Bronchial smooth muscle cell (primary cell): ENCODE measurements at places on chromosomes 11 and 22. TPM values are rescaled to one million over a fixed set of nuclear protein-coding genes. Genes with fewer than 3 reads are reported as not detected.

Gene OR2AT4
- not detected in 2 replicates for total RNA-seq

Gene MUC2
- not detected in 2 replicates for total RNA-seq

Gene MMP3
- total RNA-seq = 0.52 and 19.1 TPM in 2 replicates

Gene GRM5
- total RNA-seq = under 0.01 TPM in 1 of 2 replicates, not detected in the other

Gene STK33
- 0.94 and 1.4 TPM in 2 replicates for total RNA-seq

Gene RASSF10
- 0.09 TPM in 1 of 2 replicates, not detected in the other for total RNA-seq

Gene TH
- not detected in 2 replicates for total RNA-seq

Gene ACAT1
- 145 and 173 TPM in 2 replicates for total RNA-seq

Gene EXPH5
- 1.5 and 2.4 TPM in 2 replicates for total RNA-seq

Gene ANO1
- total RNA-seq = under 0.01 and 0.09 TPM in 2 replicates

Gene ESAM
- 0.09 and 0.16 TPM in 2 replicates for total RNA-seq

Gene OR4A5
- not detected in 2 replicates for total RNA-seq

Gene CRYBB3
- total RNA-seq = not detected in 2 replicates

Gene NLRP14
- 0.09 and 0.16 TPM in 2 replicates for total RNA-seq

Gene DBX1
- not detected in 2 replicates for total RNA-seq
